ENCODE measurements at places on chromosomes 11 and 22. TPM values are rescaled to one million over a fixed set of nuclear protein-coding genes. Genes with fewer than 3 reads are reported as not detected.

- peaks cover 29% of the 10 kb centered on the region for H3K4me1 ChIP-seq
- DNase-seq: no peak
- no peaks in the 10 kb centered on the region for H3K27me3 ChIP-seq
- H3K27ac ChIP-seq: peak overlapping the region; percentile 66
Observed at GRCh38 chr22:19843857-19844376, 10.8 kb downstream of the GNB1L start.

DNA sequence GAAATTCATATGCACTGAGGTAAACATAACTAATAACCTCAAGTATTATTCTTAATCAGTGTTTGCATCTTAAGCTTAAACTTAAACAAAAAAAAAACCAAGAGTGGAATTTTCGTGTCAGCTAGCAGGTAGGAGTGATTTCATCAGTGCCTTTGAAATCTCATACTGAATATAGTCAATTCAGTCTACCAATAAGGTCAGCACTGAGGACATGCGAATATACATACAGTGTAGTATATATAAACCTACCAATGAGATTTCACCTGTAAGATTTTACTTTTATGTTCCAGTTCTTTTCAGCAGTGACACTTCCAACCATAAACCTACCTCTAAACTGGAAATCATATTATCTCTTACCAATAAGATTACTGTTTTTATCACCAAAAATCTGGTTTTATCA is 27.0 kb downstream of the SAAL1 start:
- H3K27ac ChIP-seq: no peak overlapping the region
- no peaks in the 10 kb centered on the region for H3K27me3 ChIP-seq
- peaks cover 38% of the 10 kb centered on the region for H3K36me3 ChIP-seq

DNA sequence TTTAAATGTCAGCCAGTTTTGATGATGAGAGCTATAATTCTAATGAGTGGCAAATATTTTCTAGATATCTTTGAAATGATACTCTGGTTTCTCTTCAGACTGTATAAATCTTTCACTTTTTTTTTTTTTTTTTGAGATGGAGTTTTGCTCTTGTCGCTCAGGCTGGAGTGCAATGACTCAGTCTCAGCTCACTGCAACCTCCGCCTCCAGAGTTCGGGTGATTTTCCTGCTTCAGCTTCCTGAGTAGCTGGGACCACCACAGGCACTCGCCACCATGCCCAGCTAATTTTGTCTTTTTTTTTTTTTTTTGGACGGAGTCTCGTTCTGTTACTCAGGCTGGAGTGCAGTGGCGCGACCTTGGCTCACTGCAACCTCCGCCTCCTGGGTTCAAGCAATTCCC is 113.6 kb downstream of the TEAD1 start:
- no peaks in the 10 kb centered on the region for H3K36me3 ChIP-seq
- H3K4me1 ChIP-seq: peaks cover 53% of the 10 kb centered on the region
- no peak for DNase-seq

SCGB1C1 gene
- not detected for total RNA-seq

JAM3 gene
- total RNA-seq: 36.2 TPM
